HFFc6 (cell line): ENCODE measurements at places on chromosomes 16 and 17.
A peak's percentile ranks its signal among the peaks of the same experiment; 100 is the strongest.

- DNase-seq = peak; percentile 60
Observed at GRCh38 chr16:50323335-50324011, 45.3 kb downstream of the BRD7 start.

- DNase-seq = no peak
Observed at GRCh38 chr17:50952013-50952412, 85.9 kb upstream of the TOB1 start.

- DNase-seq = no peak
Observed at GRCh38 chr17:20774472-20775135, 195.1 kb downstream of the CDRT15L2 start.

- peak; percentile 1 for DNase-seq
Observed at GRCh38 chr16:17166095-17166494, 304.7 kb downstream of the XYLT1 start.

DNA sequence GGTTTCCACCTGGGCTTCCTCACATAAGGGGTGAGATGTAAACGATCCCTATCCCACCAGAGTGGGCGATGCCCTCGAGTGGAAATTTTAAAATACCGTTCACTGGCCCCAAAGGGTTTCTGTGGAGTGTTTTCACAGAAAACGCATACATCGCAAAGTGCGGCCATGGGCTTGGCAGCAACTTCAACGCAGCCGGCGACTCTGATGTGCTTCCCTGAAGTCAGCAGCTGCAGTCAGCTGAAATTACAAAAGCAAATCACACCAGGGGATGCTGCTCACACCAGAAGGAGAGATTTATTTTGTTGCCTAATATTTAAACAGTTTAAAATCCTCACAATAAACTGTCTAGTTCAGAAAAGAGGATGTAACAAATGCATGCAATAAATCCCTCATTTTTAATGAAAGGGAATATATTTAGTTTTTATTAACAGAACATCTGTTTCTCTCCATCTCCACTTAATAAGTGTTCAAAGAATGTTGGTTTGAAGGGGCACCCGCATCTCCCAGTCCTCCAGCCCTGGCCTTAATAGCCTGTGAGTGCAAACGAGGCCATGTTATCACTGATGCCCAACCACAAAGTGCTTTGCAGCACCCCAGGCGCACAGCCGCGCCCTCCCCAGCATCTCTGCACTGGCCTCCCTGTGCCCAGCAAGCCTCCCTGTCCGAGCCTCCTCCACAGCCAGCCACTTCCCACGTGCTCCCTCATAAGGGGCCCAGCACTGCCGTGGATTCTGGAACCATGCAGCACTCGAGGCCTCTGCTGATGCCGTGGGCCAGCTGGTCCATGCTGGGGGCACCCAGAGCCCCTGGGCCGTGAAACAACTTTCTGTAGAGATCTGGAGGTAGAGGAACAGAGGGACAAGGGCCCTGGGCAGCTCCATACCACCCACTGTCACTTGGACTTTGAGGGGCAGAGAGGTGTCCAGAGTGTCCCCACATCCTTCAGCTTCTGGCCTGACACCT lies 17.3 kb upstream of the XYLT2 start:
- DNase-seq = no peak

DNA sequence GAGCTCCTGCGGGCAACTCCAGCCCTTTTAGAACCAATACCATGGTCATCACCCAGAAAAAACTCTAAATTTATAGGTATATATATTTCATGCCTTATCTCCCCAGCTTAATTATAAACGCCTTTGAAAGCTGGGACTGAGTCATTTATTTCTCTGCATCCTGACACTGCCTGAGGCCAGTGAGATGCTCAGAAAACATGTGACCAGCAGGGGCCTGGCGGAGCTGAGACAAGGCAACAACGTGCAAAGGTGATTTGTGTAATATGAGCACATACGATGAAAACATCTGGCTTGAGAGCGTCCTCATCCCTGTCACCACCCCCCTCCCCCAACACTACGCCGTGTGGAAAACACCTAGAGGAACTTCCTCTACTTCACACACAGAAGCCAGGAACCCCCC lies 22.7 kb downstream of the NXN start:
- peak; percentile 81 for DNase-seq

GRCh38 chr17:41651625-41652460 lies 27.5 kb upstream of the KRT17 start:
- no peak for DNase-seq

DNA sequence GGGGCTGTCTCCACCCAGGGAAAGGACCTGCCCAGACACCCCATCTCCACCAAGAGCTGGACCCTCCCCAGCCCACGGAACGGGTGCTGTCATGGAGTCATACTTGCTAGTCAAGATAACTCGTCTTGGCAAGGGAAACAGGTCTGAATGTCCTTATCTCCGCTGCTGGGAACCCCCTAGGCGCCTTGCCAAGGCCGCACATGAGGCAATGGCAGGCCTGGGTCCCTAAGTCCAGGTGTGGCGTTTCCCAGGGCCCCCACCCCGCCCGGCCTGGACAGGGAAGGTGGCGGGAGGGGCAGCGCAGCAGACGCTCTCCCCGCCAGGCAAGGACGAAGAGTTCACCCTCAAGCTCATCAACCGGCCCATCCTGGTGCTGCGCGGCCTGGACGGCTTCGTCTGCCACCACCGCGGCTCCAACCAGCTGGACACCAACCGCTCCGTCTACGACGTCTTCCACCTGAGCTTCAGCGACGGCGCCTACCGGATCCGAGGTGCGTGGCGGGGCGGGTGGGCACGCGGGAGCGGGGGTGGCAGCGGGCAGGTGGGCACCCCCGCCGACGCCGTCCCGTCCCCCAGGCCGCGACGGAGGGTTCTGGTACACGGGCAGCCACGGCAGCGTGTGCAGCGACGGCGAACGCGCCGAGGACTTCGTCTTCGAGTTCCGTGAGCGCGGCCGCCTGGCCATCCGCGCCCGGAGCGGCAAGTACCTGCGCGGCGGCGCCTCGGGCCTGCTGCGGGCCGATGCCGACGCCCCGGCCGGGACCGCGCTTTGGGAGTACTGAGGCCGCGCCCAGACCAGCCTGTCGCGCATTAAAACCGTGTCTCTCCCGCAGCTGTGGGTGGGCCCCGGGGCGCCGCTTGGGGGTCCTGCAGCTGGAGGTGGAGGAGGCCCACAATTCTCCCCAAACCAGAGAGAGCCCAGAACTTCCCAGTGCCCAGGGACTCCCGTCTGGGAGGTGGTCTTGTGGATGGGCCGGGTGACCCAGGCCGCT lies 8.4 kb downstream of the FSCN2 start:
- DNase-seq = no peak

DNA sequence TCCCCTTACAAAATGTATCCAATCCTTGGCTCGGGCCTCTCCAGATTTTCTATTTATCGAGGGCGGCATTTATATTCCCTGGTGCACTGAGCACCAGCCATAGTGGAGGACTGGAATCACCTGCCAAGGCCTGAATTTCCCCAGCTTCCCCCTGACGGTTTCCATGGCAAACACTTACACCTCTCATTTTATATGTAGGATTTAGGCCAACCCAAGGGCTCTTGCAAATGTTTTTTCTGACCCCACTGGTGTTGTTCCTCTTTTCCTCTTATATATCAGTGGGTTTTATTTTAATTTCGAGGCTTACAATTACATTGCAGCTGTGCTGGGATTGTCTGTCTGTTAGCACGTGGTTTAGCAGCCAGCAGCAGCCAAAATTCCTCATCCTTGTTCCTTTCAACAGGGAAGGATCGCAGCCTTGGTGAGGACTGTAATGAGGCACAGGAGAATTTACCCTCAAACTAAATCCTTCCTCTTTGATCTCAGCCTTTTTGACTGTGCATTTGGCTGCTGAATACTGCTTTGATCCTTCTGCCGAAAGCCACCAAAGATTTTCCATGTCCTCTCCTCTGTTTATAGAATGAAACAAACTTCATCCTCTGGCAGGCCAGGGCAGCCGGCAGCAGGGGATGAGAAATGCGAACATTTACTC lies 26.5 kb upstream of the CES5A start:
- no peak for DNase-seq

DNA sequence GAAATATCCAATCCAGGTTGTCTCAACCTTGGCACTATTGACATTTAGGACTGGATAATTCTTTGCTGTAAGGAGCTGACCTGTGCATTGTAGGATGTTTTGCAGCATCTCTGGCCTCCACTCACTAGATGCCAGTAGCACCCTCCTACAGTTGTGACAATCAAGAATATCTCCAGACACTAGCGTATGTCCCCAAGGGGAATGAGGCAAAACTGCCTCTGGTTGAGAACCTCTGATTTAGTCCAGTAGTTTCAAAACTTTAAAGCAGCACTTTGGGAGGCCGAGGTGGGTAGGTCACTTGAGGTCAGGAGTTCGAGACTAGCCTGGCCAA lies 48.4 kb downstream of the IQCK start:
- no peak for DNase-seq

GRCh38 chr16:13957197-13958078 lies 37.5 kb downstream of the ERCC4 start:
- DNase-seq = peak; percentile 93

- DNase-seq = no peak
Observed at GRCh38 chr17:79830763-79831264, 8.4 kb downstream of the CBX4 start.

- DNase-seq = peak; percentile 80
Observed at GRCh38 chr17:43579566-43580140, 33.5 kb upstream of the ETV4 start.

DNA sequence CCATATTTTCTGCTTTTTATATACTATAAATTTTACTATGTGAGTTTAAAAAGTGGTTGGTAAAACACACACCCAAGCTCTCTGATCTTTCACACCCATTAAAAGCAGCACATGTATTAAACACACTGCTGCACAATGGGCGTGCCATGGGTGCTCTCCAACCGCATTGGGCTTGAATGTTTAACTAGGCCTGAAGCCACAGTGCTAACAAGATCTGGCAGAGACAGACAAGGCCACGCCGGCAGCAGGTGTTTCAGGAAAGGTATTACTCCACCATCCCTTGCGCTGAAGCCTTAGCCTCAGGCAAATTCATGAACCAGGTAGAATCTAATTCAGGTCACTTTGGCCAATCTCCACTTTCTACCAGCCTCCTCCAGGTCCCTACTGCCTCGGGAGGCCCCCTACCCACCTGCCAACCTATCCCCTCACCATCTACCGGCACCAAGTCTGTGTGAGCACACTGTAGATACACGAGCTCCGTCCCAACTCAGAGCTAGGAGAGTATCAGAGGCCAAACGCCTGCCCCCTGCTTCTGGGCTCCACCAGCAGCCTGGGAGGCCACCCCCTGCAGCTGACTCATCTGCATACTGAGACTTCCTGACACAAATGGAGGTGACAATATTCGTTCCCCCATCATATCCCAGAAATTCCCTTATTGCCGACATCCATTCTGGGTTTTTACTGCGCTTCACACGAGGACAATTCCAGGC lies 95.0 kb downstream of the ADCY9 start:
- DNase-seq = no peak

DNA sequence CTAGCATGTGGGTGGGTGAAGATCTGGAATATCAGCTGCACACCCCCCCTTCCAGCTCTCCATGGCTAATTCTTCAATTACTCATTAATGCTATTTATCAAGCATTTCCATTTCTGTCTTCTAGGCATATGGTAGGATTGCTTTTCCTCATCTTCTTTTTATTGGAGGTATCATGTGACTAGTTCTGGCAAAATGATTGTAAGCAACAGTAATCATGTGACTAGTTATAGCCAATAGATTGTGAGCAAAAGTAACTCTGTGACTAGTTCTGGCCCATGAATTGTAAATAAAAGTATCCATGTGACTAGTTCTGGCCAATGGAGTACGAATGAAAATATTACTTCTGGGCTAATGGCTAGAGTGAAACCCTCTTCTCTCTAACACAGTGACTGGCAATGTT lies 107.0 kb upstream of the TMEM132E start:
- no peak for DNase-seq

- no peak for DNase-seq
Observed at GRCh38 chr16:50933262-50933661, 191.4 kb downstream of the CYLD start.

DNA sequence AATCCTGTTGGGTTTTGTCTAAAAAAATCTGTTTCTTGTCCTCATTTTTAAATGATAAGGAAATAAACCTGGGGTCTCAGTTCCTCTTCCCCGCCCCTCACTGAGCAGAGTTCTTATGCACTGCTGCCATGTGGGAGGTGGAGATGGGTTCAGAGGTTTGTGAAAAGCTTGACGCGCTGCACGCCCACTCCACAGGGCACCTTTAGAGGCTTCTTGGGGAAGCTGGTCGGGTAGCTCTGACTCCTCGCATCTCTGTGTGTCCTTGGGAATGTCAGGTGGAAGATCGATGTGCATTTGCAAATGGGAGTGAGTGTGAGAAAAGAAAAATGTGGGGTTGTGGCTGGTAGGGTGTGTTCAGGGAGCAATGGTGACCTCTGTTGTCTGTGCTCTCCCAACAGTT lies 4.7 kb upstream of the ZNHIT3 start:
- no peak for DNase-seq

GRCh38 chr17:63682441-63682840 lies 17.5 kb downstream of the LIMD2 start:
- no peak for DNase-seq

DNA sequence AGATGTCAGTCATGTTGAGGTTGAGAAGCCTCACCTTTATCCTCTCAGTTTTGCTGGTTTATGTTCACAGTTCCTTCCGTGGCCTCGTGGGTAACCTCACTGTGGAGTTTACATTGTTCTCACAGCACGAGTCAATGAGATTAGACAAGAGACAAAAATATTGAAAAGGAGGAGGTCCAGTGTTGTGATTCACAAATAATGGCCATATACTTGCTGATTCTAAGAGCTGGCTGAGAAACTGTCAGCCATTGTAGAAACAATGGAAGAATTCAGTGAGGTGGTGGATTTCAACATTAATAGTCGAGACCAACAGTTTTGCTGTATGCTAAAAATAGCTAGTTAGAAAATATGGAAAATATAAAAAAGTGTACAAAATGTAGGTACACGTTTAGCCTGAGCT lies 176.4 kb upstream of the WSCD1 start:
- DNase-seq = no peak

- no peak for DNase-seq
Observed at GRCh38 chr16:88287219-88287618, 95.5 kb upstream of the ZNF469 start.

GRCh38 chr16:24541233-24541933 lies 2.0 kb downstream of the RBBP6 start:
- DNase-seq = no peak

GRCh38 chr16:13379266-13379665 lies 477.9 kb downstream of the SHISA9 start:
- DNase-seq = no peak

DNA sequence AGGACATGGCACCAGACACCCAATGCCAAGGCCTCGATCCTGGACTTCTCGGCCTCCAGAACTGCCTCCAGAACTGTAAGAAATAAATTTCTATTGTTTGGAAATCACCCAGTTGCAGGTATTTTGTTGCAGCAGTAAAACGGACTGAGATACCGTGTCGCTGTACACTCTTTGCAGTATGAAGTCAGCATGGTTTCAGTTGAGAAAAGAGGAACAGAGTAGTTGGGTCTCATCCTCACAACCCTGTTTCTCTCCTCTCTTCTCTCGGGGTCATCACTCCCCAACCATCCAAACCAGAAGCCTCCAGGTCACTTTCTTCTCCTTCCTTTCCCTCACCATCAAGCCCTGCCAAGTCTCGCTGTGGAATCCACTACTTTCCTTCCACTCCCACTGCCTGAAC lies 77.8 kb downstream of the ADCY9 start:
- no peak for DNase-seq
